Heart left ventricle (tissue), 16 donors: ENCODE measurements at places on chromosomes 12 and 14. TPM values are rescaled to one million over a fixed set of nuclear protein-coding genes. Genes with fewer than 3 reads are reported as not detected.

GRCh38 chr14:60661721-60662120 is 12.4 kb upstream of the SIX1 start:
- H3K4me3 ChIP-seq: no peak overlapping the region
- no peaks in the 10 kb centered on the region for H3K36me3 ChIP-seq
- no peak overlapping the region for H3K27ac ChIP-seq
- H3K4me1 ChIP-seq: peaks cover 6% of the 10 kb centered on the region
- no peak for DNase-seq
- H3K27me3 ChIP-seq: peaks cover 83% of the 10 kb centered on the region

GRCh38 chr12:130431176-130431575 is 93.5 kb downstream of the PIWIL1 start:
- H3K4me3 ChIP-seq: no peak overlapping the region
- no peaks in the 10 kb centered on the region for H3K27me3 ChIP-seq
- no peaks in the 10 kb centered on the region for H3K4me1 ChIP-seq
- H3K27ac ChIP-seq: no peak overlapping the region
- H3K36me3 ChIP-seq: no peaks in the 10 kb centered on the region

GRCh38 chr12:62251609-62251958 is 8.6 kb upstream of the USP15 start:
- H3K4me1 ChIP-seq: no peaks in the 10 kb centered on the region
- H3K36me3 ChIP-seq: no peaks in the 10 kb centered on the region
- no peaks in the 10 kb centered on the region for H3K27me3 ChIP-seq
- no peak overlapping the region for H3K4me3 ChIP-seq
- no peak for DNase-seq

GRCh38 chr12:88092771-88093170 is 49.1 kb downstream of the CEP290 start:
- H3K4me3 ChIP-seq: no peak overlapping the region
- H3K36me3 ChIP-seq: no peaks in the 10 kb centered on the region
- no peak overlapping the region for H3K27ac ChIP-seq
- no peaks in the 10 kb centered on the region for H3K27me3 ChIP-seq

GRCh38 chr12:102740141-102740955 is 176.7 kb downstream of the PAH start:
- H3K4me1 ChIP-seq: no peaks in the 10 kb centered on the region
- no peak overlapping the region for H3K27ac ChIP-seq
- H3K36me3 ChIP-seq: no peaks in the 10 kb centered on the region
- no peak overlapping the region for H3K4me3 ChIP-seq
- no peaks in the 10 kb centered on the region for H3K27me3 ChIP-seq
- no peak for DNase-seq

DNA sequence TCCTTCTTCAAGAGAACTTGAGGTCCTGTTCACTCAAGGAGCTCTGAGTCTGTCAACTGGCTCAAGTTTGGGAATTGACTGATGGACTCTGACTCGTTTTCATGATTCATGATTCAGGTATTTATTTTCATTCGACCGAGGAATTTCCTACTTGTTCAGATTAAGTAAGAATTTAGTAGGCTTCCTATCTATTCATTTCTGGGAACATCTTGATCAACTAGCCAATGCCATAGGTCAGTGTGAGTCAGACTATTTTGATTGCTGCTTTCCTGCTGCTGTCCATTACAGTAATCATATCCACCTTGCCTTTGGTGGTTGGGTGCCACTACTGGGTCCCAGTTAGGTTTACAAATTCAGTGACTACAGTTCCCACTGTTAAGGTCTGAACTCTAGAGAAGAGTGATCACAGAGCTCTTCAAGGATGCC is 6.1 kb downstream of the FAM186A start:
- DNase-seq: no peak
- no peak overlapping the region for H3K27ac ChIP-seq
- H3K4me3 ChIP-seq: no peak overlapping the region
- no peaks in the 10 kb centered on the region for H3K36me3 ChIP-seq
- no peaks in the 10 kb centered on the region for H3K4me1 ChIP-seq
- no peaks in the 10 kb centered on the region for H3K27me3 ChIP-seq

DNA sequence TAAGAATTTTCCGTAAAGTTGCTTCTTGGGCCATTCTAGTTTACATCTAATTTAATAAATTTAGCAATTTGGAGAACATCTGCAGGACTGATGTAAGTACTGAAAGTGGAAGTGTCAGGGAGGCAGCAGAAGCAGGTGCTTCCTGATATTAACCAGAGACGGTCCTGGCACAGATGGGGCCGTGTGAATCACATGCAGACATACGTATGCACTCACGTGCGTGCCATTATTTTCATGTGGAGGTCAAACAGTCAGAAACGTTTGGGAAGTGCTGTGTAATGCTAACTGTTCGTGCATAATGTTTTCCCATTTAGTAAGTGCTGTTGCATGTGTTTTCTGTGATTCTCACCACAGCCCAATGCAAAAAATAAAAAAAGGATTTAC is 87.8 kb upstream of the DYNC1H1 start:
- H3K27ac ChIP-seq: peak overlapping the region; percentile 75
- peak; percentile 82 for DNase-seq
- H3K36me3 ChIP-seq: peaks cover 8% of the 10 kb centered on the region
- no peaks in the 10 kb centered on the region for H3K27me3 ChIP-seq
- no peak overlapping the region for H3K4me3 ChIP-seq

DNA sequence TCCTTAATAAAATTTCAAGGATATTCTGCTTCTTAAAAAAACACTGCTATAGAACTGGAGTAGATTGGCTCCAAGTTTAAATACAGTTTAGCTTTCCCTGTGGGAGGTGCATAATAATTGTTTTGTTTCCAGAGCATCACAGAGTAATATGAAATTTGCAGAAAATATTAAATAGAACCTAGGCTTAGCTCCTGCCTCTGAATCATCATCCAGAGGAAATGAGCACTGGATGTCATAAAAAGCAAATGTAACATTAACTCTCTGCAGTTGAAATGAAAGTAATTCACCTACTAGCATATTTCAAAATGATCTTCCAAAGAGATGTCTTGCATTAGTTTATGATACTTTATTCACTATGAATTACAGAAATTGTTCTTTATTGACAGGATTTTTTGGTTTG is 769.8 kb downstream of the C12orf50 start:
- no peak for DNase-seq
- H3K4me1 ChIP-seq: no peaks in the 10 kb centered on the region
- H3K27ac ChIP-seq: no peak overlapping the region
- H3K27me3 ChIP-seq: no peaks in the 10 kb centered on the region
- no peaks in the 10 kb centered on the region for H3K36me3 ChIP-seq

GRCh38 chr12:77938301-77938700 is 107.6 kb downstream of the NAV3 start:
- H3K36me3 ChIP-seq: no peaks in the 10 kb centered on the region
- no peaks in the 10 kb centered on the region for H3K27me3 ChIP-seq
- no peak for DNase-seq
- no peak overlapping the region for H3K27ac ChIP-seq
- H3K4me1 ChIP-seq: peaks cover 6% of the 10 kb centered on the region

- peaks cover 6% of the 10 kb centered on the region for H3K4me1 ChIP-seq
- DNase-seq: no peak
- H3K27me3 ChIP-seq: no peaks in the 10 kb centered on the region
- no peak overlapping the region for H3K4me3 ChIP-seq
- H3K36me3 ChIP-seq: no peaks in the 10 kb centered on the region
- no peak overlapping the region for H3K27ac ChIP-seq
These were observed 164.4 kb downstream of the FBXL14 start for GRCh38 chr12:1429980-1430379.

GRCh38 chr14:101361451-101362433 is 199.6 kb upstream of the DIO3 start:
- H3K4me3 ChIP-seq: no peak overlapping the region
- H3K4me1 ChIP-seq: no peaks in the 10 kb centered on the region
- no peaks in the 10 kb centered on the region for H3K36me3 ChIP-seq
- H3K27me3 ChIP-seq: peaks cover 3% of the 10 kb centered on the region

DNA sequence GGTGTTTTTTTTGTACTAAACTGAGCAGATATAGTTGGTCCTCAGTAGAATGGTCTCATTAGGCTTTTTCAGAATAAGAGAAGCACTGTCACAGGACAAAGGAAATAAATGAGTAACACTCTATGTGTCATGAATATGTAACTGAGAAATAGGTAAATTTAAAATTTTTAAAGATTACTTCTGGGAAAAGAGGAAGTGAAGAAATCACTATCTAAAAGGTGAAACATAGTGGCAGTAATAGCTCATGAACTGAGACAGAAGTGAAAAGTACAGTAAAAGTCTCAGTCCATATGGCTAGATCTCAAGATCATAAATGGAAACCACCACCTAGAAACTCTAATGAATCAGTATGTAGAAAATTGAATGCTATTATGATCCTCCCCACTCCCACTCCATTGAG is 89.3 kb upstream of the TTC7B start:
- H3K36me3 ChIP-seq: no peaks in the 10 kb centered on the region
- no peak for DNase-seq
- no peaks in the 10 kb centered on the region for H3K4me1 ChIP-seq
- H3K27me3 ChIP-seq: no peaks in the 10 kb centered on the region

- no peak for DNase-seq
- peaks cover 99% of the 10 kb centered on the region for H3K36me3 ChIP-seq
- no peak overlapping the region for H3K27ac ChIP-seq
- no peaks in the 10 kb centered on the region for H3K27me3 ChIP-seq
- no peak overlapping the region for H3K4me3 ChIP-seq
These were observed 16.6 kb downstream of the ACTR10 start for GRCh38 chr14:58216544-58216943.

DNA sequence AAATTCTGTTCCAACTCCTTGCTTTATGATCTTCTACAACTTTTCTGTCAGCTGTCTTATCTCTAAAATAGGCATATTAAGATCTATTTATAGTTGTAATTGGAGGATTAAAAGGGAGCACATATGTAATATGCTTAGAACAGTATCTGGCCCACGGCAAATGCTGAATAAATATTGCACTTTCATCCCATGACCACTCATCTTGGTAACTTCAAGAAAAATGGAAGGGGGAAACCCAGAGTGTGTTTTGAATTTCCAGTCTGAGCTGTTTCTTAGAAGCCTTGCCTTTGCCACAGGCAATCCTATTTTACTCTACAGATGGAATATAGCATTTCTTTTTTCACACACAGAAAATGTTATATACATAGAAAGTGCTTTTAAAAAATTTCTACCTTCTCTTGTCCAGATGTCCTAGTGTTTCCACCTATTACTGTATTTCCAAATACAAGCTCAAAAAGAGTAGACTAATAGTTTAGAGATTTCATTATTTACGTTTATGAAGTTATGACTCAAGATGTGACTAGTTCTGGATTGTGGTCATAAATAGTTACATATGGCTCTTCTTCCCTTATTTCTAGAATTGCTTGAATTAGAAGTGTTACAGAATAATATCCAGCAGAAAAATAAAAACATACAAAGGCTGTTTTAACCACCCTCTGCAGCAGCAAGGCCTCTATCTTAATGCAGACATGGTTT is 6.2 kb upstream of the STXBP6 start:
- no peak overlapping the region for H3K4me3 ChIP-seq
- H3K27me3 ChIP-seq: no peaks in the 10 kb centered on the region
- H3K36me3 ChIP-seq: no peaks in the 10 kb centered on the region
- H3K27ac ChIP-seq: no peak overlapping the region
- peaks cover 2% of the 10 kb centered on the region for H3K4me1 ChIP-seq

DNA sequence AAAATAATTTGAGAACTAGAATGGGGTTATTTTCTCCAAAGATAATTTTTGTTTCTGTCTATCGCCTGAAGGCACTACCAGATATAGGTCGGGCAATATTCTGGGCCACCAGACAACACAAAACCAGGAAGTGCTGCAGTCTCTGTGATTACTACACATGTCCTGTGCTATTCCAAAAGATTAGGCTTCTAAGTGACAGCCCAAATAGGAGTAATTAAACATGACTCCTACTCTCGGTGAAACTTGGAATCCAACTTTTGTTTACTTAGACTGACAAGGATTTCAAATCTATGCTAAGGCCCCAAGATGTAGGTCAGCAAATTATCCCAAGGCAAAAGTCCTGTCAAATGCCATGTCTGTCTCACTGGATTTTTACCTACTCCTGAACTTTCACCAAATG is 157.6 kb upstream of the LRFN5 start:
- no peaks in the 10 kb centered on the region for H3K36me3 ChIP-seq
- DNase-seq: no peak
- H3K4me3 ChIP-seq: no peak overlapping the region

DNA sequence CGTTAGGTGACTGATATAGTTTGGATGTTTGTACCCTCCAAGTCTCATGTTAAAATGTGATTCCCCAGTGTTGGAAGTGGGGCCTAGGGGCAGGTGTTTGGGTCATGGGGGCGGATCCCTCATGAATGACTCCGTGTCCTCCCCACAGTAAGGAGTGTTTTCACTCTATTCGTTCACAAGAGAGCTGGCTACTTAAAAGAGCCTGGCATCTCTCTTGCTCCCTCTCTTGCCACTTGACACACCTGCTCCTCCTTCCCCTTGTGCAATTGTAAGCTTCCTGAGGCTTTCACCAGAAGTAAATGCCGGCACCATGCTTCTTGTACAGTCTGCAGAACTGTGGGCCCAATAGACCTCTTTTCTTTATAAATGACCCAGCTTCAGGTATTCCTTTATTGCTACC is 2.6 kb downstream of the IFI27L2 start:
- H3K4me3 ChIP-seq: no peak overlapping the region
- no peaks in the 10 kb centered on the region for H3K27me3 ChIP-seq
- no peaks in the 10 kb centered on the region for H3K36me3 ChIP-seq

GRCh38 chr14:61191733-61192132 is 89.4 kb downstream of the TMEM30B start:
- H3K4me1 ChIP-seq: peaks cover 3% of the 10 kb centered on the region
- no peak overlapping the region for H3K4me3 ChIP-seq
- H3K27ac ChIP-seq: no peak overlapping the region
- H3K27me3 ChIP-seq: peaks cover 16% of the 10 kb centered on the region

DNA sequence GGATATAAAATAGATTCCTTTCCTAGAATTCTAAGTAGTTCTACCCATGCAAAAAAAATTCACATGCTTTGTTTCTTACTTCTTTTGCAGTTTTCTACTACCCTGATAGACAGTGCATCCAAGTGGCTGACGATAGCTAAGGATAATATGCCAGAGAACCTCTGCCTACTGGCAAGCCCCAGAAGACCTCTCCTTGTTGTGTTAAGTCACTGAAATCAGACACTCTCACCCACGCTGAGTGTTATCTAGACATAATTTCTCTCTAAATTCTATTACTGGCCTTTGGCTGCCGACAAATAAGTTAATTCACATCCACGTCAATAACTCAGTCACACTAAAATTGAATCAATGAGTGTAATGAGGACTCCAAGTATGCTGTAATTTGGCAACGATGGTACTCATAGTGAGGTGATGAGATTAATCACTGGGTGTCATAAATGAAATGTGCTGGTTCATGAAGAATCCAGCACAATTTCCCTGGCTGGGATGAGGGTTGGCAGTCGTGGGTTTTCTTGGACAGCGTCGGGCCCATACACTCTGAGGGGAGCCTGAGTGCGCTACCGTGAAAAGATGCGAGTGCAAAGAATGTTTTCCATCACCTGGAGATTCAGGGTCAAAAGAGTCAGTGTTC is 354.8 kb upstream of the TMEM132C start:
- H3K36me3 ChIP-seq: no peaks in the 10 kb centered on the region
- H3K4me3 ChIP-seq: no peak overlapping the region
- no peak overlapping the region for H3K27ac ChIP-seq
- H3K27me3 ChIP-seq: no peaks in the 10 kb centered on the region
- H3K4me1 ChIP-seq: no peaks in the 10 kb centered on the region
- no peak for DNase-seq

The WSCD2 gene
- total RNA-seq: 0.46 TPM

The ACSM4 gene
- not detected for total RNA-seq

The BIN2 gene
- 7.5 TPM for total RNA-seq

The BICDL1 gene
- total RNA-seq: not detected

The MYH6 gene
- 141 TPM for total RNA-seq

The CDKN1B gene
- total RNA-seq: 41.7 TPM

The SDR9C7 gene
- not detected for total RNA-seq

The MAX gene
- 74.4 TPM for total RNA-seq

The LRP1-AS gene
- not detected for total RNA-seq

The TBX3 gene
- 11.9 TPM for total RNA-seq

The LUM gene
- 25.3 TPM for total RNA-seq
